ENCODE measurements at places on chromosomes 2 and 18.

- no peaks in the 10 kb centered on the region for H3K36me3 ChIP-seq
- no peak overlapping the region for H3K4me3 ChIP-seq
- H3K27me3 ChIP-seq = no peaks in the 10 kb centered on the region
- H3K4me1 ChIP-seq = no peaks in the 10 kb centered on the region
Observed at GRCh38 chr18:13397504-13398163, 179.1 kb downstream of the LDLRAD4 start.

- H3K4me3 ChIP-seq = no peak overlapping the region
- no peak for DNase-seq
- H3K27ac ChIP-seq = no peak overlapping the region
- no peaks in the 10 kb centered on the region for H3K36me3 ChIP-seq
- H3K4me1 ChIP-seq = no peaks in the 10 kb centered on the region
Observed at GRCh38 chr2:235381261-235381912, 112.5 kb upstream of the AGAP1 start.

- no peaks in the 10 kb centered on the region for H3K36me3 ChIP-seq
- no peak for DNase-seq
- H3K4me1 ChIP-seq = no peaks in the 10 kb centered on the region
Observed at GRCh38 chr2:13091861-13092378, 375.2 kb downstream of the TRIB2 start.

DNA sequence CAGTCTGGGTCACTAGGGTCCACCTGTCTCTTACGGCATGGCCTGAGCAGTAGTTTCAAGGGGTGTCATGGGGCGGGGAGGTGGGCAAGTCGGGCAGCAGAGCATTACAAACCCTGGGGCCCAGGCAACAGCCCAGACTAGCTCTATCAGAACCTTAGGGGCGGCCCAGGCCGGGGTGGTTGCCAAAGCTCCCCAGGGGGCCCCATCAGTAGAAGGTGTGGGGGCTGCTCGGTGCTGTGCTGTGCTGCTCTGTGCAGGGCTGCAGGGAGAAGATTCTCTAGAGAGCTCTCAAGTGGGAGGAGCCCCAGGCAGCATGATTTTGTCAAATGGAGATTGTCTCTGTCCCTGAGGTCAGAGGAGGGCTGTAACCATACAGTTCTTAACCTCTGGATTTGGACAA is 36.4 kb upstream of the SLC14A1 start:
- H3K36me3 ChIP-seq = no peaks in the 10 kb centered on the region
- no peaks in the 10 kb centered on the region for H3K4me1 ChIP-seq
- H3K27me3 ChIP-seq = no peaks in the 10 kb centered on the region
- H3K4me3 ChIP-seq = no peak overlapping the region

GRCh38 chr2:63522950-63523349 is 65.3 kb downstream of the WDPCP start:
- H3K27me3 ChIP-seq = no peaks in the 10 kb centered on the region
- H3K4me1 ChIP-seq = no peaks in the 10 kb centered on the region
- no peak for DNase-seq
- no peaks in the 10 kb centered on the region for H3K36me3 ChIP-seq
- no peak overlapping the region for H3K4me3 ChIP-seq
- H3K27ac ChIP-seq = no peak overlapping the region

- H3K27me3 ChIP-seq = no peaks in the 10 kb centered on the region
- no peaks in the 10 kb centered on the region for H3K4me1 ChIP-seq
- no peak for DNase-seq
- H3K27ac ChIP-seq = no peak overlapping the region
Observed at GRCh38 chr2:150963336-150963735, 298.3 kb downstream of the RBM43 start.
